ENCODE measurements at places on chromosomes 2 and 18. TPM values are rescaled to one million over a fixed set of nuclear protein-coding genes. Genes with fewer than 3 reads are reported as not detected.

The CBLN2 gene
- not detected for total RNA-seq

- peak; percentile 84 for DNase-seq
- no peak overlapping the region for H3K4me3 ChIP-seq
- H3K27me3 ChIP-seq: no peaks in the 10 kb centered on the region
- H3K27ac ChIP-seq: no peak overlapping the region
- H3K36me3 ChIP-seq: no peaks in the 10 kb centered on the region
- H3K4me1 ChIP-seq: peaks cover 23% of the 10 kb centered on the region
Observed at GRCh38 chr2:134774786-134775641, 56.2 kb upstream of the TMEM163 start.

DNA sequence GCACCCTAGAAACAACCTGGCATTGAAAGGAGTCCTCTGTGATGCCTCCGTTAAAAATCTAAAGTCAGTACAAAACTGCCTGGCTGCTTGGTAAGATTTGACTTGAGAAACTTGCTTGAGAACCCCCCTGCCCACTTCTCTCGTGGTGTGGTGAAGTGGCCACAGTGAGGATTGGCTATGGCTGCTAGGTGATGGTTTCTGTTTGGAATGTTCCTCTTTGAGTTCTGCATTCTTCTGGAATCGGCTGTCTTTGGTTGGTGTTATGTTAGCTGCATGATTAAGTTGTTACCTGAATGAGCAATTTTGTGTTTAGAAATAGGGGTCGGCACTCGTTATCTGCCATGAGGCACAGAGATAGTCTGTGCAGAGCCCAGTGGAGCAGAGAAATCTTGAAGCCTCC, 21.7 kb upstream of the SAG start:
- H3K4me3 ChIP-seq: no peak overlapping the region
- H3K36me3 ChIP-seq: peaks cover 85% of the 10 kb centered on the region
- H3K27me3 ChIP-seq: no peaks in the 10 kb centered on the region
- DNase-seq: no peak
- no peaks in the 10 kb centered on the region for H3K4me1 ChIP-seq

- no peak for DNase-seq
- no peak overlapping the region for H3K27ac ChIP-seq
- peaks cover 20% of the 10 kb centered on the region for H3K27me3 ChIP-seq
- H3K4me3 ChIP-seq: no peak overlapping the region
Observed at GRCh38 chr2:86249579-86250391, 50.5 kb downstream of the MRPL35 start.

- no peaks in the 10 kb centered on the region for H3K36me3 ChIP-seq
- no peak overlapping the region for H3K27ac ChIP-seq
- H3K27me3 ChIP-seq: peaks cover 22% of the 10 kb centered on the region
- no peak overlapping the region for H3K4me3 ChIP-seq
- no peak for DNase-seq
Observed at GRCh38 chr2:172429301-172429968, 2.0 kb downstream of the ITGA6 start.

The SCN9A gene
- total RNA-seq: 1.8 TPM

GRCh38 chr2:150646746-150647145, 159.3 kb upstream of the RND3 start:
- H3K4me1 ChIP-seq: peaks cover 39% of the 10 kb centered on the region
- no peak overlapping the region for H3K27ac ChIP-seq
- H3K4me3 ChIP-seq: no peak overlapping the region

The KCNG2 gene
- total RNA-seq: not detected

The ESCO1 gene
- 19.9 TPM for total RNA-seq

The CLEC4F gene
- total RNA-seq: not detected

The TMEM163 gene
- total RNA-seq: under 0.01 TPM

DNA sequence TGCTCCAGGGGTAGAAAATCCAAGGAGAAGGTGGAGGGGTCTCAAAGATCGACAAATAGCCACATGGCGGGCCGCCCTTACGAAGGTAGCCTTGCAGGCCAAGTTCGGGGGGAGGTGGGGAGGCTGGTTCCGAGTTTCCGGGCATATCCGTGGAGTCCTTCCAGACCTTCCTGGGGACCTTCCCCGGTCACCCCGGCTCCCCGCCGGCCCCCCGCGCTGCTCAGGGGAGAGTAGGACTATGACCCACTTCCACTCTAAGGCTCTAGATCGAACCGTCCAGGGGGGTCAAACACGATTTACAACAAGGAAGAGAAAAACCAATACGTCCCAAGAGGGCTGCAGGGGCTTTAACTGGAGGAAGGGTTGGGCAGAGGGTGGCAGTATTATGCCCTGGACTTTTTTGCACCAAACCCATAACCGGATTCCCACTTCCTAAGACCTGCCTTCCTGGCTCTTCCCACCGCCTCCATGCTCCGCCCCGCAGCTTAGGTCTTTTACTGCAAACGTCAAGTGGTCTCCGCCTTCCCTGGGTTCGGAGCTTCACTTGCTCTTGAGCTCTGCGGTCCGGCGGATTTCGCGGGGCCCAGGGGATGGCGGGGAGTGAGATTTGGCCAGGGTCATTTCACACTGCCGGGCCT, 779 bp upstream of the LYPD6 start:
- peak; percentile 95 for DNase-seq
- peaks cover 6% of the 10 kb centered on the region for H3K4me1 ChIP-seq
- no peak overlapping the region for H3K27ac ChIP-seq
- peak overlapping the region; percentile 69 for H3K4me3 ChIP-seq
- peaks cover 26% of the 10 kb centered on the region for H3K27me3 ChIP-seq

GRCh38 chr2:151637271-151637781, 97.0 kb downstream of the NEB start:
- no peak overlapping the region for H3K4me3 ChIP-seq
- no peak for DNase-seq
- H3K4me1 ChIP-seq: peaks cover 5% of the 10 kb centered on the region
- no peaks in the 10 kb centered on the region for H3K27me3 ChIP-seq

DNA sequence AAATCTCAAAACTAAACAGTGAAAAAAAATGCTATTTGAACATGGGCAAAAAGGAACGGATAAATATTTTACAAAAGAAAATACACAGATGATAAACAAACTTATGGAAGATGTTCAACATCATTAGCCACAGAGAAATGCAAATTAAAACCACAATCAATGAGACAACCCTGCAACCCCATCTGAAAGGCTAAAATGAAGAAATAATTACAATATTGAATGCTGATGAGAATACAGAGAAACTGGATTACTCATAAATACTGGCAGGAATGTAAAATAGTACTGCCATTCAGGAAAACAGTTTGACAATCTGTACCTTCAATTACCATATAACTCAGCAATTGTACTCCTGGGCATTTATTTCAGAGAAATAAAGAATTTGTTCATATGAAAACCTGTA, 193.1 kb upstream of the UBE2E3 start:
- no peaks in the 10 kb centered on the region for H3K36me3 ChIP-seq
- no peak overlapping the region for H3K4me3 ChIP-seq

GRCh38 chr2:88871336-88871735, 179.9 kb downstream of the RPIA start:
- peaks cover 6% of the 10 kb centered on the region for H3K27me3 ChIP-seq
- no peak overlapping the region for H3K4me3 ChIP-seq
- no peaks in the 10 kb centered on the region for H3K4me1 ChIP-seq
- H3K27ac ChIP-seq: no peak overlapping the region
- no peaks in the 10 kb centered on the region for H3K36me3 ChIP-seq
- DNase-seq: no peak

The LYG2 gene
- not detected for total RNA-seq

- no peaks in the 10 kb centered on the region for H3K4me1 ChIP-seq
- no peaks in the 10 kb centered on the region for H3K27me3 ChIP-seq
- no peak overlapping the region for H3K27ac ChIP-seq
- DNase-seq: peak; percentile 76
- H3K4me3 ChIP-seq: no peak overlapping the region
- no peaks in the 10 kb centered on the region for H3K36me3 ChIP-seq
Observed at GRCh38 chr2:240424341-240425235, 10.9 kb upstream of the GPC1 start.

DNA sequence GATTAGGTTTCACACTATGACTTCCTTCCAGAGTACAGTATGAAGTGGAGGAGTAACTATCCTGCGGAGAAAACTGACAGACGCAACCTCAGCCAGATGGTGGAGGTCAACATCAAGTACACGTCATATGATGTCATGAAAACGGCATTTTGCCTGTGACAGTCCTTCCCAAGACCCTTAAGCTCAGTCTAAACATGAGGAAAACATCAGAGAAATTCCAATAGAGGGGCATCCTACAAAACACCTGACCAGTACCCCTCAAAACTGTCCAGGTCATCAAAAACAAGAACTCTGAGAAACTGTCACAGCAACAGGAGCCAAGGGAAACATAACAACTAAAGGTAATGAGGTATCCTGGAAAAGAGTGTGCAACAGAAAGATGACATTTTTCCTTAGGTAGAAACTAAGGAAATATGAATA, 1.7 kb downstream of the RNU4ATAC start:
- peaks cover 15% of the 10 kb centered on the region for H3K4me1 ChIP-seq
- H3K4me3 ChIP-seq: no peak overlapping the region

DNA sequence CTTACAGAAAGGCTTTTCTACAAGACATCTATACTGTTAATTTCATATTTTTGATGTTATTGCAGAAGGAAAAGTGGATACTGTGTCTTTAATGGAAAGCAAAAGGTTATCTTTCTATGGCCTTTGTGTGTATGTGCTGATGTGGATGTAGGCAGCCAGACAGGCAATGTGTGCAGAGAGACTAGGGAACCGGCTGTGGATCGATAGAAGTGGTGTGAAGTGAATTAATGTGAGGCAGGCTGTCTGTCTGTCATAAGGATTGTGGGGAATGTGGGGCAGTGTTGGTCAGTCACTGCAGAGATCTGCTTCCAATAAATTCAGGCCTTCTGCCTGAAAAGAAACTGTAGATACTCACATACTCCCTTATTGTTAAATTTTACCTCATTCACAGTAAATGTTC, 156.7 kb downstream of the WDR7 start:
- H3K27ac ChIP-seq: no peak overlapping the region
- H3K36me3 ChIP-seq: no peaks in the 10 kb centered on the region
- no peaks in the 10 kb centered on the region for H3K27me3 ChIP-seq

GRCh38 chr2:229553091-229553490, 161.3 kb downstream of the DNER start:
- no peak overlapping the region for H3K27ac ChIP-seq
- H3K4me3 ChIP-seq: no peak overlapping the region
- H3K4me1 ChIP-seq: no peaks in the 10 kb centered on the region
- no peaks in the 10 kb centered on the region for H3K27me3 ChIP-seq
- H3K36me3 ChIP-seq: no peaks in the 10 kb centered on the region

GRCh38 chr2:75602724-75603342, 42.1 kb upstream of the EVA1A start:
- H3K4me3 ChIP-seq: no peak overlapping the region
- H3K36me3 ChIP-seq: no peaks in the 10 kb centered on the region
- H3K27ac ChIP-seq: peak overlapping the region; percentile 97
- peaks cover 67% of the 10 kb centered on the region for H3K4me1 ChIP-seq
- DNase-seq: peak; percentile 89

DNA sequence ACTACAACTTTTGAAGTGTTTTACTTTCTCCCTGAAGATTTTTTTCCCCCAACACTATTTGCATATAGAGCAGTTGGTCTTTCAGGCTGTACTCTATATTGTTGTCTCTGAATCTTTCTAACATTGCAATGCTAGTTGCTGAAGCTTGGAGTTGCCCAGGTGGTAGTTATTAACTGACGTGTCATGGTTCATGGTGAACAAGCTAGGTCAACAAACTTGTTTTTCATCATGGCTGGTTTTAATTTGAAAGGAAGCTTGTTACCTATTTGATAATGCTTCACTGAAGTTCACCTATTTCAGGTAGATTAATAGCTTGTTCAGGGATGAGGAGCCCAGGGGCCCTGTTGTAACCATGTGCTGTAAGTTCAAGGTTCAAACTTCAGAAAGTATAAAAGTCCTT, 158.8 kb upstream of the ZEB2 start:
- H3K4me3 ChIP-seq: no peak overlapping the region
- no peaks in the 10 kb centered on the region for H3K36me3 ChIP-seq
- no peaks in the 10 kb centered on the region for H3K4me1 ChIP-seq
- H3K27me3 ChIP-seq: no peaks in the 10 kb centered on the region

GRCh38 chr18:1094409-1094808, 189.7 kb downstream of the ADCYAP1 start:
- DNase-seq: peak; percentile 92
- no peak overlapping the region for H3K4me3 ChIP-seq
- H3K36me3 ChIP-seq: no peaks in the 10 kb centered on the region
- H3K27ac ChIP-seq: no peak overlapping the region
- no peaks in the 10 kb centered on the region for H3K27me3 ChIP-seq

- H3K4me1 ChIP-seq: peaks cover 19% of the 10 kb centered on the region
- H3K4me3 ChIP-seq: no peak overlapping the region
- DNase-seq: no peak
- no peak overlapping the region for H3K27ac ChIP-seq
- H3K36me3 ChIP-seq: no peaks in the 10 kb centered on the region
- H3K27me3 ChIP-seq: no peaks in the 10 kb centered on the region
Observed at GRCh38 chr2:37786191-37786698, 114.8 kb upstream of the CDC42EP3 start.

DNA sequence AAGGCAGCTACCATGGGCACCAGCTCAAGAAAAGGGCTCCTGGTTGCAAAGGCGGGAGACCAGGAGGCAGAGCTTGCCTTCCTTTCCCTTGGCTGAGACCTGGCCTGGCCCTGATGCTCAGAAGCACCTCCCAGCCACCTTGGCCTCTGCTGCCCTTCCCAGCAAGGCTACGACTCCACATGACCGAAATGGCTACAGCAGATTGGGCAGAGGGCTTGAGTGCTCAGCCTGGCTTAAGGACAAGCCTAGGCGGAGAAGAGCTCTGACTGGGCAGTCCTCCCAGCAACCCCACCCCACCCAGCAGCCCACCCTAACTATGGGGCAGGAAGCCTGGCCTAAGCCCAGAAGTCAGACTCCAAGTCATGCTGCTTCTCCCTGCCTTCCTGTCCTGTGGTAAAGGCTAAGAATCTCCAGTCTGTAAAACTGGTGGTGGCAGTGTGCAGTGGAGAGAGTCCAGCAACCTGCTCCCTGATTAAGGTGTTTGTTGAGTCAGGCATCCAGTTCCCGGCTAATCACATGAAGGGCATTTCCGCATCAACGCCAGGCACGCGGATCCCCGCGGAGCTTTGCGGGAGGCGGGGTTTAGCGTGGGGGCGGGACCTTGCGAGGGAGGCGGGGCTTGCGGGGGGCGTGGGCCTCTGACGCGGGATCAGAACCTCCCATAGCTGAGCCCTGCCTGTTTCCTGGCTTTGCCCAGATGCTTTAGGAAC, 256.0 kb downstream of the BCL11A start:
- no peaks in the 10 kb centered on the region for H3K36me3 ChIP-seq
- H3K4me3 ChIP-seq: no peak overlapping the region
- no peaks in the 10 kb centered on the region for H3K4me1 ChIP-seq
- H3K27ac ChIP-seq: no peak overlapping the region
